ENCODE measurements at places on chromosomes 4 and X.

DNA sequence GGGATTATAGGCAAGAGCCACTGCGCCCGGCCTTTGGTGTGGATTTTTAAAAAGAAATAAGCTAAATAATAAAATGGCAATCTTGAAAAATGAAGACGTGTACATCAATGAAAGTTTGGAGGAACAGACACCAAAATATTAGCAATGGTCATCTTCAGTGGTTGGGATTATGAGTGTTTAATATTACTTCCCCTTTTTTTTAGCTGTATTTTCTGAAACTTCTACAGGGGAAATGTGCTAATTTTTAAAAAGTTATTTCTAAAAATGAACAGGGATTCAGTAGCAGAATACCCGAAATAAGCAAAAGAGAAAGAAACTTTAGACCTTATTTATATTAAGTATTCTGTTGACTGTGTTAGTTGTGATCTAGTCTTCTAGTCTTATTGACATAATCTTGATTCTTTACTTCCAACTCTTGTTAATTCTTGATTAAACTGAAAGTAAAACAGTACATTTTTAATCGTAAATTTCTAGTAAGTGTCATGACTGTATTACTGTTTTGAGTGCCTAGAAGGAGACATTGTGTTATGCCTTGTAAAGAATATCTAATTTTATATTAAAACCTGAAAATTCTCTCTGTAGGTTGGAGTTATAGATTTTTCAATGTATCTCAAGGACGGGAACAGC lies 51.3 kb downstream of the RUFY3 start:
- DNase-seq: no peak

GRCh38 chrX:138001226-138001625 lies 435.3 kb downstream of the ZIC3 start:
- DNase-seq: no peak

- DNase-seq: no peak
These were observed 134.1 kb upstream of the MAP3K15 start for GRCh38 chrX:19649226-19649995.

DNA sequence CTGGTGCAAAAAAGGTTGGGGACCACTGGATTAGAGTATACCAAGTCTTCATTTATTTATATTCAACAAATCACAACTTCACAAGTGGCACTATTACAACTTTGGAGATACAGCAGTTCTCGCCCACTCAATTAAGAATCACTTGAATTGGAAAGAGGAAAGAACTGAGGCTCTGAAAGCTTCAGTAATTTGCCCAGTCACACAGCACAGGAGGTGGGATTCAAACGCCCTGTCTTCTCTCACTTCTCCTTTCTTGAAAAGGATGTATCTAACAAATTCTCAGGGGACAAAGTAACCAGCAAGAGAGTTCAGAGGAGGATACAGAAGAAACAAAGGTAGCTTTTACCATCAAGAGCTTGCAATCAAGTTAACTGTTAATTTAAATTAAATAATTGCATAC lies 12.4 kb downstream of the SMIM14 start:
- no peak for DNase-seq

DNA sequence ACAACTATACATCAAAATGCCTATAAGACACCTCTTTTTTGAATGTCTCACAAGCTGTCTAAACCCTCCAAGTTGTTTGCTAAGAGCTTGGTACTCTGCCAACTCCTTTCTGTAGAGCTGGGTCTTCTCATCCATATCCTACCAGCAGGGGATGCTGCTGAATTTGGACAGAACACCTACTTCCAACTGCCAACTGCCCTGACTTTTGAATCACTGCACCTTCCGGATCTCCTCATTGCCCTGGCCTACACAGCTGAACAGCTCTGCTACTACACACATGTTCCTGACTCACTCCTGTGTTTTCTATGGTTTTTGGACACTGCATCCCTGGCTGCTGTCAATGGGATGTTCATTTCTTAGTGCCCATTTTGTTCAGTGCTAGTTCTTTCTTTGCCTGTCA lies 18.7 kb downstream of the FAM184B start:
- no peak for DNase-seq

DNA sequence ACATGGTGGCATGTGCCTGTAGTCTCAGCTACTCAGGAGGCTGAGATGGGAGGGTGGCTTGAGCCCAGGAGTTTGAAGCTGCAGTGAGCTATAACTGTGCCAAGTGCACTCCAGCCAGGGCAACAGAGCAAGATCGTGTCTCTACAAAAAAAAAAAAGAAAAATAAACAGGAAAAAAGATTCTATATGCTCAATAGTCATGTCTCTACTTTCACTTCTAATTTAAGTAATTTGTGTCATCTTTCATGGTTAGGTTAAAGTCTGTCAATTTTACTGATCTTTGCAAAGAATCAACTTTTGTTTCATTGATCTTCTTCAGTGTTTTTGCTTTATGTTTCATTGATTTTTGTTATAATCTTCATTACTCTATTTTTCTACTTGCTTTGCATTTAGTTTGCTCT lies 106.2 kb upstream of the MAB21L2 start:
- DNase-seq: no peak

- no peak for DNase-seq
These were observed 5.5 kb downstream of the USO1 start for GRCh38 chr4:75729836-75730235.

GRCh38 chr4:25552580-25553271 lies 102.9 kb upstream of the SLC34A2 start:
- DNase-seq: no peak

GRCh38 chr4:140054861-140055260 lies 99.1 kb downstream of the MAML3 start:
- no peak for DNase-seq

DNA sequence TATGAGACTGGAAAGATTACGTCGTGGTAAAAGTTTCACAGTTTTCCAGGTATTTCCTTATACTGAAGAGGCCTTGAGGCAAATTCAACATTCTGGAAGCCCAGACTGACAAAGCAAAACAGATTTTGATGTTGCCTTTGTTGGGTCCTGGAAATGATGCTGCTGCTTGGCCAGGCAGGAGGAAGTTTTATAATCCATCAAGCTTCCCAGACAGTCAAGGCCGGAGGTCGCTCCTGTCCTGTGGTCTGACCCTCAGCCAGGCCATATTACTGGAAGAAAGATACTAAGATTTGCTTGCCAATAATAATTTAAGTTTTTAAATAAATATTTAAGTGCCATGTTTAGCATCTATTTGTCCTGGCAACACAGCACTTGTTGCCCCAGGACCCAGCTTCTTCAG lies 63.4 kb downstream of the TAPT1 start:
- no peak for DNase-seq

DNA sequence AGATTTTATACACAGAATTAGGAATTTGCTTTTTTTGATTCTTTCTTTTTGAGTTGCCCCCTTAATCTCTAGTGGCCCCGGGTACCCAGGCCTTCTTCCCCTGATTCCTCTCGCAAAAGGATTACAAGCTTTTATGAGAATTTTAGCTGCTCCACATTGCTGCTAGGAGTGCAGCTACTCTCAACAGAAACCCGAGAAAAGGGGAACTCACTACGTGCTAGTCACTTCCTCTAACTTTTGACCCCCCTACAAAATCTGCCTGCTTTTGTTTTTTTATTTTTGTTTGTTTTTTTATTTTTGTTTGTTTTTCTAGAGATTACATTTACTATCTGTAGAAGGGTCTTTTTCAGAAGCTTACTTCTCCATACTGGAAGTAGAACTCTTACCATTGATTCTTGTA lies 64.1 kb downstream of the ZNF81 start:
- no peak for DNase-seq

Data from CD4-positive, alpha-beta T cell treated with Interleukin-12 subunit alpha and Interleukin-12 subunit beta, for 1 hour (primary cell).